Stimulated activated CD8-positive, alpha-beta memory T cell treated with anti-CD3 and anti-CD28 coated beads, Interleukin-4, amount 100 ng/mL, for 1 hour (primary cell): ENCODE measurements at places on chromosomes 3 and 15.

- DNase-seq, result no peak
These were observed 37.3 kb downstream of the SUMF1 start for GRCh38 chr3:4429648-4430350.

DNA sequence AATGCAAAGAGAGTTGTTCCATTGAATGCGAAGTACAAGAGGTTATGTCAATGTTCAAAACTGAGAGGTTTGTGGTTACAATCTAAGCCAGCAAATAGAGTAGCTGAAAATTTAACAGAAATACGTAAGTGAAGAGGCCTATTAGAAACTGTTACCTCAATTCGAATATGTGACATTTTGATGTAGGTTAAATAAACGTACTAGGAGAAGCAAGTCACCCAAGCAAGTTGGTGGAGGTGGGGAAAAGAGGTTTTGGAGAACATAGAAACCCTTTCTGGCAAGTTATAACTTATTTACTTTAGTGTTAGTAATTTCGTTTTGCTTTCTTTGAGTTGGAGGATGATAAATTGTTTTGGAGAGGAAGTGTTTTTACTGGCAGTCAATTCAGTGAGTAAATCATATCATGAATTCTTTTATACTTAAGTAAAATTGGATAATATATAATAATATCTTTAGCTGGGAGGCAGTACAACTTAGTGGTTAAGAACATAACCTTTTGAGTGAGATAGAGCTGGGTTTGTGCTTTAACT lies 91.2 kb upstream of the NAALADL2 start:
- DNase-seq, result no peak

- DNase-seq, result no peak
These were observed 7.3 kb downstream of the PPP1R14D start for GRCh38 chr15:40821195-40821594.

DNA sequence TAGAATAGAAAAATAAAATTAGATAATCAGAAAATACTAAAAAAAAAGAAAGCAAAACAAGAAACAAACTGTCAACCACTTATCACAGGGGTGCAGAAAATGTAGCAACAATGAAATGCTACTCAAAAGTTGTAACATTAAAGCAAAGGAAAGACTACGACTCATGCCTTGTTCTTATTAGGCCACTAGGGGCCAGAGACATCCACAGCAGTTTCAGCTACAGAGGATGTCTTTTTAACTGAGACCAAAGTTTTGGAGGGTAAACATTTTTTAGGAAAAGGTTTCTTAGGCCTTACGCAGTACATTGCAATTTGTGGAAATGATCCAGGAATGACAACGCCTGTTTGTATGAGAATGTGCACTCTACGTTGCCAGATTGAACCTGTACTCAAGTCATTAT lies 15.4 kb upstream of the CADM2 start:
- no peak for DNase-seq

DNA sequence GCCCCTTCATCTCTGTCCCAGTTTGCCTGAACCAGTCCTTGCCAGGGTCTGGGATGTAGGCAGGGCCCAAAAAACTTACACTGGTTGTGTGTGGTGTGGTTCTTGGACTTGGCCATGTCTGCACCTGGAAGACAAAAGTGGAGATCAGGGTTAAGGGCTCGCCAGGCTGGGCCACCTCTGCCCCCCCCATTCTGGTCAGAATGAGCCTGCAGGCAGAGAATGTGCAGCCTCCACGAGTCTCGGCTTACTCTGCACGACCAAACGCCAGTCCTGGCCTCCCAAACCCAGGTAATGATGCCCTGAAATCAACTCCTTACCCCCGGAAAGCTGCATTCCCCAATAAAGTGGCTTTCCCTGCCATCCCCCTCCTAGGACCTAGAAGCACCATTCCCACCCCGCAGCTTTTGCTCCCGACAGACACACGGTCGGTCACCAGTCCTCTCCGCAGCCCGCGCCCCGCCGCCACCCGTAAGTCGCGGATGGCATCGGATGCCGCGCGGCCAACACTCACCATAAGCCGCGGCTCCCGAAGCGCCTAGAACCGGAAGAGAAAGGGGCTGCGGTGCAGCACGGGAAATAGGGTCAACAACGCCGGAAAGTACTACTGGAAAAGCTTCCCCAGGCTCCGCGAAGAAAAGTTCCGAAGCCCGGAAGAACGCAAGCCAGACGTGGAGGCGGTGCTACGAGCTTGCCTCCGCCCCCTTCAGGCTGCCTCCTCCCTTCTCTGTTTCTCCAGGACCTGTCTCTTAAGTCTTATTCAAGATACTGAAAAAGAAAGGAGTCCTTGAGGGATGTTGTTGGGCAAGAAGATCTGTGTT lies at the start of gene RPL29:
Gene RPL29, minus strand, starts transcription at position 550 of the 818 bp plus-strand sequence. Its CDS starts 434 bp downstream, at position 116.
- DNase-seq, result peak; percentile 73

GRCh38 chr3:16119887-16120286 lies 54.6 kb upstream of the GALNT15 start:
- DNase-seq, result no peak

DNA sequence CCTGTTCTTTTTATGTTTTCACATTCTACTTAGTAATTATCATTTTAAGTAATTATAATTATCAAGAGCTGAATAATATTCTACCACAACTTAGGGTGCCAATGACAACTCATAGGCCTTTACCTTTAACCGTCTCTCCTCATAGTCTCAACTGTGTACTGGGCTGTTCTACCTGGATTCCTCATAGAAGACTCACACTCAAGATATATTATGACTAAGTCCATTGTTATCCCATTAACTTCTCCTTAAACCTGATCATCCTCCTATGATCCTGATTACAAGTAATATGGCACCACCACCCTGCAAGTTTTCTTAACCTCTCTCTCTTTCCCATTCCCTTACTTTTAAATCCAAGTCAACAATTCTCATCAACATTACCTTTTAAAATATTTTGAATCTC lies 285.9 kb upstream of the VEPH1 start:
- DNase-seq, result no peak

DNA sequence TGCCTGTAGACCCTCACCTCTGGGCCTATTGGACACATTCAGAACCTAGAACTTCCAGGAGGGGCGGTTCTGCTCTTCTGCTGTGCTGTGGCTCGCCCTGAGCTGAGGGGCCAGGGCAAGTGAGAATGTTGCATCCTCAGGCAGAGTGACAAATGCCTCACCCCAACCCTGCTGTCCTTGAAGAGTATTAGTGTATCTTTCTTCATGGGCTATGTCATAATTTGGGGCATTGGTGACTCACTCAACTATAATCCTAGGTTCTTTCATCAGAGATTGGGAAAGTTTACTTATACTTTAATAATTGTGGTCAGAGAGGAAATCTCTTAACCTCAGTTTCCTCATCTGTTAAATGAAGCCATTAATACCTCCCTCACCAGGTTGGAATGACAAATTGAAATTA lies 143.8 kb downstream of the SV2B start:
- DNase-seq, result no peak

- DNase-seq, result no peak
These were observed 622 bp downstream of the NAALADL2 start for GRCh38 chr3:174859756-174860155.

DNA sequence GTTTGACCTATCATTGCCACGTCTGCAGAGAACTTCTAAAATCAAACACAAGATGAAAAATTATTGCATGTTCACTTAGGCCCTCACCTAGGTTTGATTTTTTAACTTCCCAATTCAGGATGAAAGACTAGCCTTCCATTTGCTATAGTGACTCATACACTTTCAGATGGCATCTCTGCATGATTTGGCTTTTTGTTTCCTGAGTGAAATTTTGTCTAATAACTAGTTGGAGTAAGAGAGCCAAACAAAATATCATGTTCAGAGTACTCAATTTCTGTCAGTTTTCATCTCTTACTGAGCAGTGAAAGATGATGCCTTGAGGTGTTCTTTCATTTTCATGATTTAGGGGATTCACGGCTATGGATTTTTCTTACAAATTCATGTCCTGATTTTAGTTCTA lies 122.9 kb downstream of the NSUN3 start:
- no peak for DNase-seq

DNA sequence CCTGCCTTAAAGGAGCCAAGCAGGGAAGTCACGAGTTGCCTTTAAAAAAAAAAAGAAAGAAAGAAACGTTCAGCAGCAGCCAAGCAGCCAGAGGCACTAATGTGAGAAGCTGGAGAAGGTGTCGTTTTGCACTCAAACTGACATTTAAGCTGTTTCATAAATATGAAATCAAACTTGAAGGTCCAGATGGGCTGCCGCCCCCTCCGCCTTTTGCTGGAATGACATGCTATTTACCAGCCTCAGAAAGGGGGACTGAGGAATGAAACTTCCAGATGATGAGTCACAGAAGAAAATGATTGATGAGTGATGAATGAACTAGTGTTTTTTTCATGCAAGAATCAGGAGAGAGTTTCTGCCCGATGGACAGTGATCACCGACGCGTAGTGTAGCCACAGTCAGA lies 396.8 kb downstream of the IGSF11 start:
- no peak for DNase-seq

GRCh38 chr3:98021830-98022560 lies 13.1 kb downstream of the GABRR3 start:
- DNase-seq, result no peak

DNA sequence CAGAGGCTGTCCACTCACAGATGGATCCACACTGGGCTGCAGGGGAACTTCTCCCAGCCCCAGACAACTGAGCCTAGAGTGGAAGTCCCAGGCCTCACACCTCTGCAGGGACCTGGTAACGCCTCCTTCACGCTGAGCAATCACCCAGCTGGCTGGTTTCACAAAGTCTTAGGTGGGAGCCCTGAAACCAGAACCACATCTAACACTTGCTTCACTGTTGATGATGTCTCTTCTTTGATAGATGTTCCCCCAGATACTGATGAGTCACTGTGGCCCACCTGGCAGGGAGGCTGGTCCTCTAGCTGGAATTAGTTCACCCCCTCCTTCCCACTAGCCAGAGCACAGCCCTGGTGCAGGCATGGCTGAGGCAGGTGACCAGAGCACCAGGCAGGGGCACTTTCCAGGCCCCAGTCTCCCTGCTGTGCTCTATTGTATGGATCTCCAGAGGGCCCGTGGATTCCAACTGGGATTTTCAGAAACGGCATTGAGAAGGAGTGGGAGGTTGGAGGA lies 33.5 kb downstream of the MYL3 start:
- DNase-seq, result no peak

GRCh38 chr3:41222012-41222411 lies 22.7 kb downstream of the CTNNB1 start:
- DNase-seq, result no peak

GRCh38 chr3:151410891-151411559 lies 26.5 kb upstream of the P2RY12 start:
- no peak for DNase-seq

- no peak for DNase-seq
These were observed 57.4 kb upstream of the MYZAP start for GRCh38 chr15:57534281-57534680.

GRCh38 chr3:19596408-19596807 lies 337.6 kb downstream of the EFHB start:
- DNase-seq, result no peak
